ENCODE measurements at places on chromosomes 11 and 22.

DNA sequence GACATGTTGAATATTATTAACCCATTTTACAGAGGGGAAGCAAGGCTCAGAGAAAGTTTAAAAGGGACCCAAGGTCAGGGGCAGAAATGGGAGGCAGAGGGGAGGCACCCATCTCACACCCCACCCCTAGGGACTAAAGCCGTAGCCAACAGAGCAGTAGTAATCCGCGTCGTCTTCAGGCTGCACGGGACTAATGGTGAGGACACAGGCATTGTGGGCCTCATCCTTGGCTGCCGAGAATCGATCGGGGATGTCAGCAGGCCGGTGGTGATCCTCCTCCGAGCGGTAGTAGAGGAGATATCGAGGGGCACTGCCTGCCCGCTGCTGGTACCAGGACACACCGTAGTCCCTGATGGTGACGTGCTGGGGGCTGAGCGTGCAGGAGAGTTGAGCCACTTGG lies 1.5 kb downstream of the VPREB3 start:
- DNase-seq, result no peak

- no peak for DNase-seq
Measured at GRCh38 chr11:11816511-11817314, 25.1 kb upstream of the USP47 start.

DNA sequence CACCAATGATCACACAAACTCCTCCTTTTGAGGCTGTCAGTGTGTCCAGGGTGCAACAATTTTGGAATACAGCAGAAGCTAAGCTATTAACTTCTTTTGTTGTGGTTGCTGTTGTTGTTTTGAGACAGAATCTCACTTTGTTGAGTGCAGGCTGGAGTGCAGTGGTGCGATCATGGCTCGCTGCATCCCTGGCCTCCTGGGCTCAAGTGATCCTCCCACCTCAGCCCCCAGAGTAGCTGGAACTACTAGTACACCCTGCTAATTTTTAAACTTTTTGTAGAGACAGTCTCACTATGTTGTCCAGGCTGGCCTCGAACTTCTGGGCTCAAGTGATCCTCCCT lies 22.0 kb downstream of the GSTT2B start:
- no peak for DNase-seq

- no peak for DNase-seq
Measured at GRCh38 chr11:58770627-58771457, 39.1 kb upstream of the GLYAT start.

DNA sequence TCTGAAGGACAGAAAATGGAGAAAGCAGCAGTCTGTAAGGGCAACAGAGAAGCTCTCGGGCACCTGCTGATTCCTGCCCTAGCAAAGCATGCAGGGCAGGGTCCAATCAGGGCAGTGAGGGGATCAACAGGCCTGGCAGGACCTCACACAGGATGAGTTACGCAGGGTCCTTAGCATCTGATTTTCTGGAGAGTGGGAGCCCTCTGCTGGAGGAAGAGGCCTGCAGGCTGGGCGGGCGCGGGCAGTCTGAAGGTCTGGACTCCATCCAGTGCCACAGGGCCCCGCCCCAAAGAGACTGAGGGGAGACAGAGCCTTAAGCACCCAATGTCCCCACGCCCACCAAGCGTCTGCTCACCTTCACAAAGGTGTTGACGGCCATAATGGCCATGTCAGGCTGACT lies 28.9 kb downstream of the AP1B1 start:
- no peak for DNase-seq

DNA sequence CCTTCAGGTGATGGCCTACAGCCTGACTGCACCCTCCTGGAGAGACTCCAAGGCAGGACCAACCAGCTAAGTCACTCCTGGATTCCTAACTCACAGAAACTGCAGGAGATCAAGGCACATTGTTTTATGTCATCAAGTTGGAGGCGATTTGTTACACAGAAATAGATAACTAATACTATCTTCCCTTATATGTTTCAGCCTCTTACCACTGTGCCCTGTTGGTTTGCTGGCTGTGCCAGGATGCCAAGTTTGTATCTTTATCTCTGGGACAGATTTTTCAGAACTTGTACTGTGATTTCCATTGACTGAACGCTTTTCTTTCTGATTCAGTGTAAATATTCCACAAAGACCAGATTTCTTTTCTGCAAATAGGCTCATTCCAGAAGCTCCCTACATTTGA lies 76.2 kb upstream of the OPCML start:
- DNase-seq, result no peak

DNA sequence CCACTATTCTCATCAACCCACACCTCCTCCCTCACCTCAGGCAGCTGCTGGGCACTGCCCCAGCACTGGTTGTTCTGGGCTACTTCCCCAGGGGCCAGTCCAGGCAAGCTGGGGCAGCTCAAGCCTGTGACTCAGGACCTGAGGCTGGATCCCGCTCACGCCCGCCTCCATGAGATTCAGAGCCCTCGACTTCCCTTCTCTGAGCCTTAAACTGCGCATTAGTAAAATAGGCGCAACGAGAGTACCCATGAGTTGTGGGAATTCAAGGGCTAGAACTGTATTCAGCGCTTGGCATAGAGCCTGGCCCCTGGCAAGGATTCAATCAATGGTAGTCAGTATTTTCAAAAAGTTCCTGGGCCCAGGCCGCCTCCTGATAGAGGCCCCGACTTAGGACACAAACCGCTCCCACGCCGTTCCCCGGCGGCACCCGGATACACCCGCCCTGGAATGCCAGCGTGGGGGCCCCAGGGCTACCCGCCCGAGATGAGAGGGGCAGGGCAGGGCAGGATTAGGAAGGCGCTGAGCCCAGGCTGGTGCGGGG lies 723 bp upstream of the CD82 start:
- no peak for DNase-seq

- DNase-seq, result no peak
Measured at GRCh38 chr11:120354779-120355178, 18.6 kb downstream of the ARHGEF12 start.

DNA sequence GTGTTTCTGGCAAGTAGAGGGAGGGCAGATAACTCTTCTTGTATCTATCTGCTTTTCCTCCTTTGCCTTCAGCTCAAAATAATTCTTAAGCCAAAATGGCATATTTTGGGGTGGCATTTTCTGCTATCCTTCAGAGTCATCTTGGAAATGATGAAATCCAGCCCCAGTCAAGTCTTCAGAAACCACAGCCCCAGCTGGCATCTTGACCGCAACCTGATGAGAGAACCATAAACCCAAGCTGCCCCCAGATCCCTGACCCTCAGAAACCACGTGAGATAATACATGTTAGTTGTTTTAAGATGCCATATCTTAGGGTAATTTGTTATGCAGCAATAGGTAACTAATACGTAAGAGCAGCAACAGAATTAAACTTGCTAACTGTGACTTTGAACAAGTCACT lies 15.1 kb upstream of the PAMR1 start:
- no peak for DNase-seq

DNA sequence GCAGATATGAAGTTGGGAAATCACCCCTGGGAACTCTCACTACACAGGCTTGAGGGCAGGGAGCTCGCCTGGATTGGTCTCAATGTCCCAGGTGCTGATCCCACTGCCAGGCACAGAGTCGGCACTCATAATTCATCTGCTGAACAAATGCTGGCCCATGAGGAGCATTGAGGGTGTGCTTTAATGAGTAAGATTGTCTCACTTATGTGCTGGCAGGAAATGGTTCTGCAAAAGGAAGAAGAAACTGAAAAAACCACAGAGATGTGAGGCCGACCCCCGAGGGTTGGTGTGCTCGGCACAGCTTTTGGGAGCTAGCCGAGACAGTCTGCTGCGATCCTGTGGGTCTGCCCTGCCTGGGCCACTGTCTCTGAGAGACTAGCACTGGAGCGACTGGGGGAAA lies 9.4 kb downstream of the PLAAT2 start:
- peak; percentile 60 for DNase-seq

- no peak for DNase-seq
Measured at GRCh38 chr11:58933661-58934060, 5.6 kb upstream of the GLYATL1 start.

- no peak for DNase-seq
Measured at GRCh38 chr11:69200331-69201065, 44.8 kb downstream of the SMIM38 start.

GRCh38 chr22:40181323-40181722 lies 3.6 kb downstream of the TNRC6B start:
- DNase-seq, result no peak

GRCh38 chr22:46416891-46417580 lies 81.5 kb downstream of the TRMU start:
- DNase-seq, result no peak

DNA sequence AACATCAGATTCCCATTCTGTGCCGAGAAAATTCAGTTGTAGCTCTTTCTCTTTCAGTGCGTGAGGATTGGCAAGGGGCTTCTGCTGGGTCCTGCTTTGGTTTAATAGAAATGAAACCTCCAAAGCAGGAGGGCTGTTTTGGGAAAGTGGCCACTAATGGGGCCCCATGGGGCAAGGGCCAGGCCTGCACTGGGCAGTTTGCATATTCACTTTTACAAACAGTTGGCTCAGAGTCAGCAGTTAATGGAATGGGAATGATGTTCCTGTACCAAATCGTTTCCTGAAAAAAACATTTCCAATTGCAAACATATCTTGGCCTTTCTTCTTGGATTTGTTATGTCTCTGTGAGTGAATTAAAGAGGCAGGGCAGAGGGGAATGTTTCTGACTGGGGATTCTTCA lies 92.1 kb downstream of the PARVA start:
- DNase-seq, result no peak

- peak; percentile 60 for DNase-seq
Measured at GRCh38 chr11:7251836-7252682, at the start of gene SYT9. Gene SYT9, plus strand, starts transcription at chr11:7251904. Its CDS starts 283 bp downstream, at chr11:7252187.

GRCh38 chr22:48783821-48784266 lies 1043.8 kb downstream of the BRD1 start:
- DNase-seq, result no peak

DNA sequence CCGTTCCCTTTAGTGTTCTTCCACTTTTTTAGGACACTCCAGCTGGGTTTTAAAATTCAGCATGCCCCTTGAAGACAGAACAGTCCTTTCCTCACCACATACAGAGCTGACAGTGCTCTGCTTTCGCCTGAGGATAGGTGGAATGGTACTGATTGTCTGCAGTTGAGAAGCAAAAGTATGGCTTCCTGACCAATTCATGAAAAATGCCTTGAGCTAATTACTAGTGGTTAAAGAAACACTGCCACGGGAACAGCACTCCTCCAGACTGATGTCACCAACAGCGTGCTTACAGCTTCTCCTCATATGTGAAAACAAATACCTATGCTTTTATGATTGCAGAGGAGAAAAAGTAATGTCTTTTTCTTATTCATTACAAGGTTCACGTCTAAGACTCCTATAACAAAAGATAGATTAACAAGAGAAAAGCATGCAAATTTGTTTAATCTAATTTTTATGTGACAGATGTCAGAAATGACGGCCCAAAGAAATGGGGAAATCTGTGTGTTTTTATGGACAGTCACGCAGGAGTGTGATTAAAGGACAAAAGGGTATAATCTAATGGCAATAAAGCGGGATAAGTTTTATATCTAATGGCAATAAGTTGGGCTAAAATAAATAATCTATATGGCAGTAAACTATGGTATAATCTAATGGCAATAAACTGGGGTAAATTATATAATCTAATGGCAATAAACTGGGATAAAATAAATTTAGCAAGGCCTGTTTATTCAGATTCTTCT lies 123.4 kb upstream of the ARHGAP42 start:
- DNase-seq, result no peak

GRCh38 chr11:73397468-73398131 lies 21.4 kb downstream of the RELT start:
- no peak for DNase-seq

- DNase-seq, result no peak
Measured at GRCh38 chr11:75562836-75563484, 907 bp downstream of the SERPINH1 start.

GRCh38 chr11:111194860-111195568 lies 50.5 kb upstream of the POU2AF2 start:
- DNase-seq, result no peak

DNA sequence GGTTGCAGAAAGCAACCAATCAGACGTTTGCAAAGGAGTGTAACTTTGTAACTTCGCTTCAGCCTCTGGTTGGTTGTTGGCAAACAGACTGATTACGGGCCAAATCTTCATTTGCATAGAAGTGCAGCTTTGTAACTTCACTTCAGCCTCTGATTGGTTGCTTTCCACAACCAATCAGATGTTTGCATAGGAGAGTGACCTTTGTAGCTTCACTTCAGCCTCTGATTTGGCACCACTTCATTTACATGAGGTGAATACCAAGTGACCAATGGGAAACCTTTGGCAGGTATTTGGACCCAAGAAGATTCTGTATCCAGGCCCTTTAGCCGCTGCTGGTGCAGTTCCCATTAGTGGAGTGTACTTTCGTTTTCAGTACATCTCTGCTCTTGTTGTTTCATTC lies 16.0 kb downstream of the USP47 start:
- DNase-seq, result no peak

GRCh38 chr11:86508604-86509587 lies 134.2 kb downstream of the CCDC81 start:
- DNase-seq, result no peak

DNA sequence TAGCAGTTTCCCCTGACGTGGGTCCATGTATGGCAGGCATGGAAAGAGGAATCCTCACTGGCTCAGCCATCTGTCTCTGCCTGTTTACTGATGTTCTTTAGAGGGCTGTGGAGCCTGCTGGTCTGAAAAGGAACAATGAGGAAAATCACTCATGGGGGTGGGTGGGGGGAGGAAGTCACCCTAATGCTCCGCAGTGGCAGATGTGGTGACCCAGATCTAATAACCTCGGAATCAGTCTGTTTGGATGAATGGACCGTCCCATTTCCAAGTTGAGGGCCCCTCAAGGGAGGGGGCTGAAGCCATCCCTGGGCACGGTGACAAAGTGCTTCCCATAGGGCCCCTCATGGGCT lies 4.4 kb downstream of the BCR start:
- DNase-seq, result no peak

- no peak for DNase-seq
Measured at GRCh38 chr11:2562890-2563212, 118.0 kb downstream of the KCNQ1 start.

- DNase-seq, result no peak
Measured at GRCh38 chr11:6576471-6577373, 26.7 kb downstream of the RRP8 start.

- DNase-seq, result peak; percentile 81
Measured at GRCh38 chr11:2531277-2531986, 86.6 kb downstream of the KCNQ1 start.

DNA sequence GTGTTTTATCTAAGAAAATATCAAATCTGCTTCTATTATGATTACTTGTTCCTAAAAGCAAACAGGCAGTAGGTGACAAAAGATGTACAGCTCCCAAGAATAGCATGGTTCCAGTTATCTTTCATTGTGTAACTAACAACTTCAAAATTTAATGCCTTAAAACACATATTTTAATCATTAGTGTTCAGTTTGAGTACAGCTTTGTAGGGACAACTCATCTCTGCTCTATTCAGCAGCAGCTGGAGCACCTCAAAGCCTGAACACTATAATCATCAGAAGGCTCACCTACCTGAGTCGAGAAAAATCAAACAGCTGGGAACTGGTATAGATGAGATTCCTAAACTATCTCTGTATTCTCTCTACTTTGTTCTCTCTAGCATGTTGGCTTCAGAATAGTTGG lies 24.3 kb upstream of the OR5B12 start:
- DNase-seq, result no peak

Measured in activated T-cell treated with anti-CD3 and anti-CD28 coated beads, Interleukin-2, amount 50 U/mL, for 48 hours (primary cell).